BJ (cell line): ENCODE measurements at places on chromosomes 7 and 10.

GRCh38 chr7:27605689-27606269 lies 56.9 kb downstream of the HIBADH start:
- DNase-seq, result no peak

DNA sequence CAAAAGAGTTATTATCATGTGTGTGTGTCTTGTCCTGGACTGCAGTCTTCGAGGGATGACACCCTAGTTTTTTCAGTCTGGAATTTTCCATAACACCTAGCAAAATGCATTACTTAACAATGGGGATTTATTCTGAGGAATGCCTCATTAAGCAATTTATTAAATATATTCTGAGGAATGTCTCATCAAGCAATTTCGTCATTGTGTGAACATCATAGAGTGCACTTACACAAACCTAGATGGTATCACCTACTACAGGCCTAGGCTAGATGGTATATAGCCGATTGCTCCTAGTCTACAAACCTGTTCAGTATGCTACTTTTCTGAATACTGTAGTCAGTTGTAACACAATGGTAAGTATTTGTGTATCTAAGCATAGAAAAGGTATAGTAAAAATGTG lies 1.1 kb upstream of the STEAP4 start:
- no peak for DNase-seq

- DNase-seq, result no peak
These were observed 31.9 kb upstream of the SMKR1 start for GRCh38 chr7:129470411-129470810.

DNA sequence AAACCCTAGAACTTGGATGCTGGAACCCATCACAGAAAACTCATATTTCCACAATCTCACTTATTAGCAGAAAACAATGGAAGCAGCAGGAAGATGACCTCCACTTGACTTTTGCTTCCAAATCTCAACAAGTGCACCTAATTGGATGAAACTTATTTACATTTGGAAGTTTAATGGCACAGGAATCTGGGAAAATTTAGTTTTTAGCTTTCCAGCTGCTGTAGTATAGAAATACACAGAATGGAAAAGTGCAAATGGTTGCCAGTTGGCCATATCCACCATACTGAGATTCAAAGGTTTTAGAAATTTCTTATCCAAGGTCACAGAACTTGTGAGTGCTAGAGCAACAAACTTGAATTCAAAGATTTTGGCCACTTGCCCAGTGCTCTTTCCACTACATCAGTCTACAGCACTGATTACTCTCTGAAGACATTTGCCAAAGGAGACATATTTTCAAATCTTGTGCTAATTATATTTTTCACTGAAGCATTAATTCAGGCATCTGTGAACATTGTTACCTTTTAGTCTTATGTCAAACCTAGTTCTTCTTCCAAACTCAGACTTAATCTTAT lies 9.3 kb upstream of the AHR start:
- DNase-seq, result no peak

- no peak for DNase-seq
These were observed 48.2 kb upstream of the AMPH start for GRCh38 chr7:38679419-38679818.

GRCh38 chr7:4815121-4815520 lies 39.7 kb downstream of the AP5Z1 start:
- no peak for DNase-seq
